ENCODE measurements at places on chromosomes 7 and 10. TPM values are rescaled to one million over a fixed set of nuclear protein-coding genes. Genes with fewer than 3 reads are reported as not detected.

Gene BHLHA15
- 0.68 TPM for total RNA-seq

Gene VAX1
- total RNA-seq, result not detected

Gene CACNB2
- total RNA-seq, result not detected

Gene CACNA2D1
- 18.8 TPM for total RNA-seq

Gene LEP
- total RNA-seq, result not detected

Gene ELMO1
- total RNA-seq, result 27.9 TPM

Gene CCDC7
- 2.4 TPM for total RNA-seq

Gene MYL10
- not detected for total RNA-seq

Gene ASB10
- total RNA-seq, result not detected

Gene UBE2D4
- total RNA-seq, result 11.6 TPM

Gene NKX2-3
- total RNA-seq, result not detected

Gene IL2RA
- total RNA-seq, result not detected

Gene PLEKHS1
- total RNA-seq, result not detected

Gene SAMD9L
- 22.6 TPM for total RNA-seq

Gene SHH
- 0.06 TPM for total RNA-seq

Gene ZC3HAV1L
- 28.7 TPM for total RNA-seq

Gene NEUROD6
- total RNA-seq, result not detected

Gene CCDC3
- 1.8 TPM for total RNA-seq

Gene APBB1IP
- 0.47 TPM for total RNA-seq

Gene TFPI2
- 152 TPM for total RNA-seq

Gene CYP2W1
- total RNA-seq, result not detected

Gene GRID2IP
- total RNA-seq, result not detected

Gene CTAGE6
- total RNA-seq, result 0.88 TPM

Gene MMD2
- not detected for total RNA-seq

Gene DYDC2
- not detected for total RNA-seq

Gene HECW1
- not detected for total RNA-seq

Gene DTX2
- total RNA-seq, result 20.4 TPM

Gene CRHR2
- total RNA-seq, result not detected

Gene PPP1R9A
- total RNA-seq, result 7.0 TPM

Gene PAX4
- total RNA-seq, result not detected

Gene LRRC4
- 1.3 TPM for total RNA-seq

Measured in glomerular endothelial cell (primary cell).